Mononuclear cell (primary cell): ENCODE measurements at places on chromosomes 16 and 17. TPM values are rescaled to one million over a fixed set of nuclear protein-coding genes. Genes with fewer than 3 reads are reported as not detected.

NDRG4 gene
- total RNA-seq, result 0.94 TPM

VAT1L gene
- 0.10 TPM for total RNA-seq

SLC6A2 gene
- total RNA-seq, result not detected

SHBG gene
- total RNA-seq, result not detected

CORO1A gene
- total RNA-seq, result 361 TPM

HSPB9 gene
- total RNA-seq, result not detected

ADORA2B gene
- 2.2 TPM for total RNA-seq

ATP2A3 gene
- total RNA-seq, result 76.6 TPM

RUNDC3A gene
- 0.10 TPM for total RNA-seq

TMEM98 gene
- not detected for total RNA-seq

MYH13 gene
- total RNA-seq, result not detected

ZFPM1 gene
- 5.8 TPM for total RNA-seq

NSF gene
- total RNA-seq, result 18.7 TPM

NLRP1 gene
- total RNA-seq, result 118 TPM

PYCARD gene
- 93.3 TPM for total RNA-seq

TBC1D3H gene
- total RNA-seq, result not detected

GRIN2C gene
- not detected for total RNA-seq

CNTNAP4 gene
- total RNA-seq, result 0.10 TPM

PDXDC1 gene
- 101 TPM for total RNA-seq

C16orf96 gene
- total RNA-seq, result 0.42 TPM

PRSS33 gene
- total RNA-seq, result not detected

WNT9B gene
- total RNA-seq, result not detected

PLA2G15 gene
- total RNA-seq, result 10.1 TPM

MYCBPAP gene
- total RNA-seq, result 0.73 TPM

PDE6G gene
- total RNA-seq, result 2.1 TPM

TNFRSF13B gene
- total RNA-seq, result 2.2 TPM

C17orf50 gene
- not detected for total RNA-seq

SLC26A11 gene
- total RNA-seq, result 21.9 TPM

MEIOB gene
- total RNA-seq, result not detected

ACSM3 gene
- 10.8 TPM for total RNA-seq
